G401 (cell line): ENCODE measurements at places on chromosomes 5 and 9. TPM values are rescaled to one million over a fixed set of nuclear protein-coding genes. Genes with fewer than 3 reads are reported as not detected.

GRCh38 chr9:110334871-110335270 is 2.8 kb downstream of the TXNDC8 start:
- DNase-seq: no peak

- no peak for DNase-seq
These were observed 135.6 kb downstream of the ICE1 start for GRCh38 chr5:5558102-5558501.

- DNase-seq: no peak
These were observed 676 bp downstream of the NOL6 start for GRCh38 chr9:33472881-33473615.

- DNase-seq: peak; percentile 84
These were observed 70.5 kb downstream of the PIK3R1 start for GRCh38 chr5:68285851-68286611.

GRCh38 chr9:135815413-135815812 is 91.9 kb downstream of the CAMSAP1 start:
- DNase-seq: no peak

- DNase-seq: no peak
These were observed 13.3 kb upstream of the STING1 start for GRCh38 chr5:139495638-139496435.

DNA sequence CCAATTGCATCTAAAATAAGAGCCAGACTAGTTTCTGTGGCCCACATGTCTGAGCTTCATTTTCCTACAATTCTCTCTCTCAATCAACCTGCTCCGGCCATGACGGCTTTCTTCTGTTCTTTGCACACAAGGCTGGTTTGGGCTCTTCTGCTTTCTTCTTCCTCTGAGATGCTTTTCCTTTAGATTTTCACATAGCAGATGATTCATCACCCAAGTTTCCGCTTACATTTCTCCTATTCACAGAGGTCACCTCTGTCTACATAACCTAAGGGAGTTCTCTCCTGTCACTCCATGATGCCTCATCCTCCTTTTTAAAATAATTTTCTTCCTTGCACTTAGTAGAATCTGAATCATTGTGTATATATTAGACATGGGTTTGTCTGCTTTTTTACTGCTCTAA is 334.6 kb upstream of the TUSC1 start:
- DNase-seq: no peak

- DNase-seq: no peak
These were observed 254.1 kb downstream of the PJA2 start for GRCh38 chr5:109155625-109156024.

DNA sequence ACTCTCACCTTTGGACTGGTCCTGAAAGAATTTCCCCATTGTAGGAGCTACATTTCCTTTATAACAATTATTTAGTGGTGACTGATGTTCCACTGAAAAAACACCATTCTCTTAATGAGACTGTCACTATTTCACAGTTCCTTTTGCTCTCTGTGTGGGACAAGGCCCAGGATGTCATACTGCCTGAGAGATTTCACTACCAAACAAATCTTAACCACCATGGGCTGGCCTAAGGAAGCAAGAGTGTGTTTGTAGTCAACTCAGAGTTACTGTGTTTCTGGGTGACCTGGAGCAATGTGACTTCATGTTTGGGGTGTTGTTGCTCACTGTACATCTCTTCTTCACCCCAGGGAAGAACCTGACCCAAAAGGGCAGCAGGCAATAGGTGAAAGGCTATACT is 50.1 kb upstream of the ZNF608 start:
- no peak for DNase-seq

- no peak for DNase-seq
These were observed 232.8 kb upstream of the PTGER4 start for GRCh38 chr5:40446910-40447309.

DNA sequence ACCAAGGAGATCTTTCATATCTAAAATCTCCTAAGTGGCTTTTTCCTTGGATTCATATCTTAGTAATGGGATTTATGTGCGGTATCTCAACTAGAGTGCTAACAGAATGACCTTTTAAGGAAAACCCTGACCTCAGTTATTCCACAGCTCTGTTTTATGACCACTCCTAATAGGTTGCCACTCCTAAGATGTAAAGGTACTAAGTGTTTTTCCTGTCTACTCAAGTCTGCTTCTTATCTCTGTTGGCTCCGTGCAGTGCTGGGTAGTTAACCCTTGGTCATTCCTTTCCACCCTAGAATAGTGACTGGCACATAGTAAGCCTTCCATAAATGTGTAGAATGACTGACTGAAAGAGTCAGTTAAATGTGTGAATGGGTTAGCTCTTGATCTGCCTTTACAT is 161.4 kb downstream of the DOCK2 start:
- DNase-seq: no peak

- no peak for DNase-seq
These were observed 115.2 kb upstream of the CXCL14 start for GRCh38 chr5:135694012-135694411.

- DNase-seq: no peak
These were observed 594.9 kb downstream of the CCDC171 start for GRCh38 chr9:16147726-16148125.

DNA sequence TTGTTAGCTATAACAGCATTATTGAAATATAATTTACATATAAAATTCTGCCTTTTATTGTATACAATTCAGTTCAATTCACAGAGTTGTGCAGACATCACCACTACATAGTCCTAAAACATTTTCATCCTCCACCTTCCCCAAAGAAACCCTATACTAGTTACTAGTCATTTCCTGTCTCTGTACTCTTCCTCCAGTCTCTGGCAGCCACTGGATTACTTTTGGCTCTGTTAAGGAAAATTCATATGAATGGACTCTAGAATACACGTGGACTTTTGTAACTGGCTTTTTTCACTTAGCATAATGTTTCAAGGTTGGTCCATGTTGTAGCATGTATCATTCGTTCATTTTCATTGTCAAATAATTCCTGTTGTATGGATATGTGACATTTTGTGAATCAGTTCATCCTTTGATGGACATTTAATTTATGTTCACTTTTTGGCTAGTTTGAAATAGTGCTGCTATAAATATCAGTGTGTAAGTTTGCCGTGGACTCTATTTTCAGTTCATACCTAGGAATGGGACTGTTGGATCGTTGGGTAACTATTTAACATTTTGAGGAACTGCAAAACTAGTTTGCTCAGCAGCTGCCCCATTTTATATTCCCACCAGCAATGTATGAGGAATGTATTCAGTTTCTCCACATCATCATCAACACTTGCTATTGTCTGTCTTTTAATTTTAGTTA is 9.7 kb downstream of the ICE1 start:
- no peak for DNase-seq

DNA sequence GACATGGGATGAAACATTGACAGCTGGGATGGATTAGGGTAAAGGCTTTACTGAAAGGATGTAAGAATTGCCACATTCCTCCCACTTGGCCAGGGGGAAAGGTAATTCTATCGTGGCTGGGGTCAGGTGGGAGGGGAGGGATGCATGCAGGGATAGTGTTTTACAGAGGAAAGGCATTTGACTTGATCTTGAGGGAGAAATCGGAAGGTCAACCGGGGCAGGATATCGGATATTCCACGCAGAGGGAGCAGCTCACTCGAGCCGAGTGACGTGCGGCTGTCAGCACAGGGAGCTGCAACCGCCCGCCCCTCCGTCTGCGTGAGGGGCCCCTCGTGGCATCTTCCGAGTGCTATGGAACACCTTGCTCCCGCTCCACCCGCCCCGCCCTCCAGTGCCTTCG is 63.4 kb upstream of the ADAMTS2 start:
- no peak for DNase-seq

- peak; percentile 3 for DNase-seq
These were observed 128.5 kb downstream of the CHSY3 start for GRCh38 chr5:130032807-130033206.

DNA sequence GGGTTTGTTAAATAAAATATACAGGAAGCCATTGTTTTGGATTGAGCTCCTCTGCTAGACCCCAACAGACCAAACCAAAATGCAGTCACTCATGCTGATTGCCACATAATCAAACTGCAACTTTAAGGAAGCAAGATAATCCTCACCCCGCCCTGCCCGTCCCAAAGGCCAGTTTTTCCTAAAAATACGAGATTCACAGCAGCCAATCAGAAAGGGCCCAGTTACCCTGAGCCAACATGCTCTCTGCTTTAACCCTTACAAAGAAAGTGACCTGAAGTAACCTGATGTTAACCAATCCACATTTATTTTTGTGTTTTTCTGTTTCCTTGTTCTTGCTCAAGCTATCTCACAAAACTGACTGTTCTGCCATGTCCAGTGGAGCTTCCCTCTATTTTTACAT is 21.5 kb upstream of the RNF20 start:
- DNase-seq: no peak

DNA sequence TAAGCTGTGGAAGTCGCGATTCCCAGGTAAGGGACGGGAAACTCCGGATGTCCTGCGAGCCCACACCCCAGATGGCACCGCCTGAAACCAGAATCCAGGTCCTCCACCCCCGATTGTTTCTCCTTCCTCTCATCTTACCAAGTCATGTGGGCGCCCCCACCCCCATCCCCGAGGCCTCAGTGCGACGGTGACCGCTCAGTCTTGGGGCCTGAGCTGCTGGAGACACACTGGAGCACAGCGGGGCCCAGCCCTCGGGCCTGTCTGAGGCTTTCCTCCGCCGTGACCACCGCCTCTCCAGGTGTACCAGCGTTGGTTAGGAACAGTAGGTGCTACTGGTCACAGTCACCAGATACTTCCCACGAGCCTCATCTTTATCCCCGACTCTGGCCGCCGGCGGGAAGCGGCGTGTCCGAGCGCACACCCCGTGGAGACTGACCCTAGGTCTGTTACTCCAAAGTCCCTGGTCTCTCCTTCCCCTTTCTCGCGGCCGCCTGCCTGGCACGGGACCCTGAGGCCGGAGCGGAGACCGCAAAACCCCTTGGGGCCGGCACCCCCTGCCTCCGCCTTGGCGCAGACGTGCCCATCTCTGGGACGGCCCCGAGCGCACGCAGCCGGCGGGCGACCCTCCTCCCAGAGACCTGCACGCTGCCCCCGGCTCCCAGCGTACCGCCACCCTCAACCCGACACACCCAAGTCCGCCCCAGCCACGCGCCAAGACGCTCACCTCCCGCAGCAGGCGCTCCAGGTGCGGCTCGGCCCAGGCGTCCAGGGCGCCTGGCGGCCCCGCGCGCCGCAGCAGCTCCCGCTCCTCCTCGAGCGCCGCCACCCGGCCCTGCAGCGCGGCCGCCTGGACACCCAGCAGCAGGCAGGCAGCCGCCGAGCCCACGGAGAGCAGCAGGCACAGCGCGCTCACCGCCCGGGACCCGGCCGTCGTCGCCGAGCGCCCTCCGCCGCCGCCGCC is 733 bp downstream of the COL23A1 start:
- no peak for DNase-seq

- peak; percentile 99 for DNase-seq
These were observed 2.5 kb upstream of the ZNF608 start for GRCh38 chr5:124748687-124749594.

GRCh38 chr9:125527471-125528002 is 179.5 kb downstream of the MAPKAP1 start:
- DNase-seq: no peak

GRCh38 chr9:114827641-114828302 is 21.9 kb upstream of the TNFSF15 start:
- DNase-seq: no peak

- peak; percentile 61 for DNase-seq
These were observed 158.7 kb upstream of the IER5L start for GRCh38 chr9:129336601-129337331.

- DNase-seq: no peak
These were observed 3.3 kb upstream of the CD180 start for GRCh38 chr5:67199859-67200258.

DNA sequence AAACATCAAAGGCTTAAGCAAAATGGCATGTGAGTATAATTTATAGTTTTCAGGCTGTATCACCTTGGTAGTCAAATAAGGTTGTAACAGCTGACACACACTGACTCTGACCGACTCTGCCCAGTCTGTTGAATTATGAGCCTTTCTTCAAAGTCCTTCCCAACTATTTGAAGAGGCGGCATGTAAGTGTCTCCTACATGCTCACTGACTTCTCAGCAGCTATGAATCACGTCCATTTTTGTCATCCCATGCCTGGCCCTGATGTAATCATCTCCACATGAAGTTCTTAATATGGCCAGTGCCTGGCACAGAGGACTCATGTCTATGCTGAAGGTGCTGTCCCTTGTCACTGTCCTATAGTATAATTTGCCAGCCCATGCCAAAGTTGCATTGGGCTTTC is 5.1 kb upstream of the PTBP3 start:
- no peak for DNase-seq

DNA sequence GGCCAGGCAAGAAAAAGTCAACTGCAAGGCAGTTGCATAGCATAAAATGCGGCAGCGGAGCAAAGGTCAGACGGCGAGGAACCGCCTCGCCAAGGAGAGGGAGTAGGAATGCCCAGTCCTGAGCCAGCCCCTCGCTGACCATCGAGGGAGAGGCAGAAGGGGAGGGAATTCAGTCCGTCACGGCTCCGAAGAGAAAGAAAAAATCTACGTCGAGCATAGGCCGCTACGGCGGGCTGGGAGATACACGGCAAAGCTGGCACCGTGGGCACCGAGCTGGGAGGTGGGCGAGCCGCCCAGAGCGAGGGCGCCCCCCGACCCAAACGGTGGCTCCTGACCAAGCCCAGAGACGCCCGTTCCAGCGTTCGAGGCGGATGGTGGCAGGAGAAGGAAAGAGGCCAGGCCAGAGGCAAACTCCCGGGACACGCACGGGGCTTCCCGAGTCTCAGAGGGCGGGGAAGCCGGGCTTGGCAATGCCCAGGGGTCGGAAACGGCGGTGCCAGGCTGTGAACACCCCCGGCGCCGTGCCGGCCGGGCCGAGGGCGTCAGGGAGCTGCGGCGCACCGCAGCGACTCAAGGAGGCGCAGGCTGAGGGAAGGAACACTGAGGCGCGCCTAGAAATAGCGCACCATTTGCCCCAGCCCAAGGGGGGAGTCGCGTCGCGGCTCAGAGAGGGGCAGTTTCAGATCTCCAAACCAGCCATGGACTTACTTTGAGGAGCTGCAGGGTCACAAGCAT is 518 bp downstream of the SPRY4 start:
- DNase-seq: no peak

The SLC6A3 gene
- total RNA-seq: not detected in 2 replicates

The ADAMTS19 gene
- not detected in 2 replicates for total RNA-seq

The DNLZ gene
- 34.2 and 70.6 TPM in 2 replicates for total RNA-seq

The CNTFR gene
- 0.78 and 1.0 TPM in 2 replicates for total RNA-seq

The LEAP2 gene
- not detected in 2 replicates for total RNA-seq

The TRAF1 gene
- 0.49 and 0.85 TPM in 2 replicates for total RNA-seq

The DMRTA1 gene
- total RNA-seq: not detected in 2 replicates

The CXCL14 gene
- total RNA-seq: not detected in 2 replicates

The PRLR gene
- not detected in 2 replicates for total RNA-seq

The RAPGEF1 gene
- total RNA-seq: 31.0 and 40.8 TPM in 2 replicates

The CBY3 gene
- total RNA-seq: not detected in 2 replicates

The RAI14 gene
- total RNA-seq: 20.0 and 25.5 TPM in 2 replicates
